ENCODE measurements at places on chromosomes 5 and 9.

DNA sequence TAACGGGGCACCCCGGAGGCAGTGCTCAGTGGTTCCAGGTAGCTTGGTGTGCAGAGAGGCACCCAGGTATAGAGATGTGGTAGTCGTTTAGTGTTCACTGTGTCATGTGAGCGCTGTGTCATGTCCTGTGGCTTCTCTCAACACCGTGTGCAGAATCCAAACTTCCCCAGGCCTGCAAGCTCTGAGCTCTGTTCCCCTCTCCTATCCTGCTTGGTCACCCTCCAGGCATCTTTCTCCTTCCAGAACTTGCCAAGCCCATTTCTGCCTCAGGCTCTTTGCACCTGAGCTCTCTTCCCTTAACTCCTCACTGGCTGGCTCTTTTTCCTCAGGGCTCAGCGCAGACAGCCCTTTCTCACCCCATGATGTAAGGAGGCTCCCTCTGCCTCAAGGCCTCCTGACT is 64.8 kb downstream of the CARTPT start:
- DNase-seq = no peak

DNA sequence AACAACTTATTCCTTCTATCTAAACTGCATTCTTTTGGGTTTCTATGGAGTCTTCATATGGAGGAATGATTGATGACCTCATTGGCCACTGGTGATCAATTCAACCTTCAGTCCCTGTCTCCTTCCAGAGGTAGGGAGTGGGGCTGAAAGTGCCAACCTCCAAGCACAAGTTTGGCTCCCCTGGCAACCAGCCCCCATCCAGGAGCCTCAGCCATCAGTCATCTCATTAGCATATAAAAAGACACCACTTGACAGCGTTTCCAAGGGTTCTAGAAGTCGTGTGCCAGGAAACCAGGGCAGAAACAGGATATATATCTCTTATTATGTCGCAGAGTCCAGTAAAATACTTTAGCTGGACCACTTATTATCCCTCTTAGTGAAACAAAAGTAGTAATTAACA is 9.8 kb downstream of the SLC31A2 start:
- DNase-seq = no peak

DNA sequence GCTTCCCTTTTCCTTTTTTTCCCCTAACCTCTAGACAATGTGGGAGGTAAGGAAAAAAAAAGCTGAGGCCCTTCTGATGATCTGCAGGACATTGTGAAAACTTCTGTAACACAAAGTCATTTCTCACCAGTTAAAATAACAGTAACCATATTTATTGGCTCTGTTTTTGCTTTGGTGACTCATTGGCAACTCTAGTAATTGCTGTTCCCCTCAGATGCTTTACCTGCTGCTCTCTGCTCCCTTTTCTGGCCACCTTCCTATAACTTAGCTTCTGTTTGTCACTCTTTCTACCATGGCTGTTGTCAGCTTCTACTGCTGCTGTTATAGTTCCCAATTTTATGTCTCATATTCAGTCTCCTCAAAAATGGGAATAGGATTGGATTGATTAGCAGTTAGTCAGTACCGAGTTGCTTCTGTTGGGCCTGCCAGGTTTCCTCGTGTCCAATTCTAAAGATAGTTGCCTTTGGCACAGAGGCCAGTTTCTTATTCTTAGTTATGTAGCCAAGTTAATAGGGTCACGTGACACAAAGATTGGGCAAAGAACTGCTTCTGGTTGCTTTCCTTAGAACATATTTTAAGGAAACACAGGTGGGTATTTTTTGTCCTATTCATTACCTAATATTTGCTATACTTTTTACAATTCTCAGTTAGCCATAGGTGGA is 16.8 kb downstream of the SCAMP1 start:
- DNase-seq = peak; percentile 3

DNA sequence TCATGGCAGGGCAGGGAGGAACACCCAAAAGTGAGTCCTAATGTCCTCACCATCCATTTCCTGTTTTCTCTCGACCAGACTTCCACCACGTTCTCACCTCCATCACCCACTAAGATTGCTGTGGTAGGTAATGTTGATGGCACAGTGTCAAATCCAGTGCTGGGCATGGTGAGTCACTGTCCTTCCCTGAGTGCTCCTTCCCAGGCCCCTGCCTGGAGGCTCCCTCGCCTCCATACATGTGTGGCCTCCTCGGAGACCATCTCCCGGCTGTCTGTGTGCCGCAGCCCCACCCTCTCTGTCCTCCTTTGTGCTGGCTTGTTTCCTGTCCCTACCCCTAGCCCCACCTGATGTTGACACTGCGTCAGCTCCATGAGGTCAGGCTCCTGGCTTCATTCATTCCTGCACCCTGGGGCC is 177.5 kb downstream of the SYK start:
- DNase-seq = no peak

GRCh38 chr9:134010310-134011173 is 14.7 kb upstream of the BRD3OS start:
- no peak for DNase-seq

- peak; percentile 45 for DNase-seq
Measured at GRCh38 chr5:142014911-142015584, 2.2 kb upstream of the GNPDA1 start.

GRCh38 chr5:55747778-55748318 is 10.0 kb downstream of the DDX4 start:
- no peak for DNase-seq

- DNase-seq = no peak
Measured at GRCh38 chr5:179869641-179870402, 11.2 kb upstream of the MRNIP start.

Measured in fibroblast of skin of abdomen (primary cell).